EH (cell line): ENCODE measurements at places on chromosomes 11 and 22.

DNA sequence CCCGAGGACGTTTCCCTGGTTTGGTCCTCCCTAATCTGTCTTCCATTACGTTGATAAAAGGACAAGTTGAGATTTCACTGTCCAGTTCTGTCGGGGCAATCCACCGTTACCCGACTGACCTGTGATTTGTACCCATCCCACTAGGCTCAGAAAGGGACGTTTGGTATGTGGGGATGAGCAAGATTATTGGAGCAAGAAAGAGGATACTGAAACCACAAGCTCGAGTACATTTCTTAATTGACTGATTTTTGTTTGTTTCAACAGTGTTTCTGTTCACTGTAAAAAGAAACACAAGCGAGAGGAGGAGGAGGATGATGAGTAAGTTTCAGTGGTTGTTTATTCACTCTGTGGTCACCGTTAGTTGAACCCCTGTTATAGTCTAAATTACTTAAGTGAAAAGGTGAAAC is 969 bp downstream of the CCDC117 start:
- DNase-seq: no peak

DNA sequence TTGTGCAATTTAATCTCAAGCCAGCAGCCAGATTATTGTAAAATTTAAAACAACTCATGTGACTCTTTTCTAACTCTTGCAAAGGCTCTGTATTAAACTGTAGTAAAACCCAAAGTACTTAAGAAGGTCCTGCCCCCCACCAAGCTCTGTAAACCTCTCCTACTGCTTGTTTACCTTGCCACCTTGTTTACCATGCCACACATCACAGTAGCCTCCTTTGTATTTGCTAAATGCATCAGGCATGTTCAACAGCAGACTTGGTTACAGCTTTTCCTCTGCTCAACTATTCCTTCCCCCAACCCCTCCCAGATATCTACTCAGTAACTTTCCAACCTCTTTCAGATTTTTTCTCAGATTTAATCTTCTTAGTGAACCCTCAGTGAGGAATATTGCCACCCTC is 861.6 kb downstream of the METTL15 start:
- no peak for DNase-seq

DNA sequence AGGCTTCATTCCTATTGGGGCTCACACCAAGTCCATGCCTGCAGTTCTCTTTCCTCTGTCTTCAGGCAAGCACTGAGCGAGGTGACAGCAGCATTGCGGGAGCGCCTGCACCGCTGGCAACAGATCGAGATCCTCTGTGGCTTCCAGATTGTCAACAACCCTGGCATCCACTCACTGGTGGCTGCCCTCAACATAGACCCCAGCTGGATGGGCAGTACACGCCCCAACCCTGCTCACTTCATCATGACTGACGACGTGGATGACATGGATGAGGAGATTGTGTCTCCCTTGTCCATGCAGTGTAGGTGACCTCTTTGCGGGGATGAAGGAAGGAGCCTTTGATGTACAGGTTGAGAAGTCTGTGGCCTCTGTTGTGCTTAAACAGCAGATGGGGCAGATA is 11.4 kb upstream of the RRM1 start:
- no peak for DNase-seq

DNA sequence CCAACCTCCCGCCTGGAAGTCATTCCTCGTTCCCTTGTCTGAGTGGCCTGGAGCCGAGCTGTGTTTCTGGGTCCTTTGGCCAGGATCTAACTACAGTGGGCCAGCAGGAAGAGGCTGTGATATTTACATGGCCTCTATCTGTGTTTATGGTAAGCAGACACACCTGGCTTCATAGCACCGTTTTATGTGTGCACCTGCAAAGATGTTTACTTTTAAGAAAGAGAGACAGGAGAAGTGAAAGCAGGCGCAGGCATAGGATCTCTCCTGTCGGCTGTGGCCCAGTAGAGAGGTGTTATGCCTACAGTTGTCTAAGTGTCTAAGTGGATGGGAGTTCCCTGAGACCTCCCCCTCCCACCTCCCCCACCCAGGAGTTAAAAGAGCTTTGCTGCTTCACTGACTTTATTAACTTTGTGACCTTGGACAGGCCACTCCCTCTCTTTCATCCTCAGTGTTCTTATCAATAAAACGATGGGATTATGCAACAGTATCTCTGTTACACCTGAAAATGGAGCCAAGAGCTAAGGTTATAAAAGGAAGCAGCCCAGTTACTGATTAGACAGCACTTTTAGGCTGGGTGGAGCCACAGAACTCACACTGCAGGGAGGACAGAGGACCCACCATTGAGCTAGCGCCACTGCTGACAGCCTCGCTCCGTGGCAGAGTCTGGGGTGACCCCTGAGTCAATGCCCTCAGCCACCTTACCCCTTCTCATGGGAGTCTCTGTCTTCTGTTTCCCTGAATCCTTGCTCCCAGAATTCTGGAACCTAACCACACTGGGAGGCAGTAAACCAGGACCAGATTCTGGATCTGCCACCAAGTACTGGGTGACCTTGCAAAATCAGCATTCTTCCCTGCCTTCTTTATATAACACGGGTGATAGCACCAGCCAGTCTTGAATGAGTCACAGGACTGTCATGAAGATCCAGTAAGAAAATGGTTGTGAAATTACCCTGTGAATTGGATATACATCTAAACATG is 22.0 kb downstream of the ST14 start:
- peak; percentile 81 for DNase-seq

DNA sequence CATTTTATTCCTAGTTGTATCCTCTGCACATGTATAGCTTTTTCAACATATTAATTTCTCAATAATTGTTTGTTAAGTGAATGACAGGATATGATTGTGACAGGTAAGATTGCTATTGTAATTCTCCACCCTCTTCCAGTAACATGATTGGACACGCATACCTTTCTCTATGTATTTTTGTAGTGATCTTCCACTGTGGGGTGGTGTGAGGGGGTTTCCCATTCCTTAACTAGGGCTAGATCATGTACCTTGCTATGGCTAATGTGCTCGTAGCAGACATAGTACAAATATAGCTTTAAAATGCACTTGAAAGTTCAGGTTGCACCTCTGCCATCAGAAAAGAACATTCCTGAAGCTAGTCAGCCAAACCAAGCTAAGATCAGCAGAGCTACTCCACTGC is 2392.8 kb upstream of the RAG2 start:
- DNase-seq: no peak

GRCh38 chr11:271319-271715 is 6.9 kb upstream of the NLRP6 start:
- no peak for DNase-seq

DNA sequence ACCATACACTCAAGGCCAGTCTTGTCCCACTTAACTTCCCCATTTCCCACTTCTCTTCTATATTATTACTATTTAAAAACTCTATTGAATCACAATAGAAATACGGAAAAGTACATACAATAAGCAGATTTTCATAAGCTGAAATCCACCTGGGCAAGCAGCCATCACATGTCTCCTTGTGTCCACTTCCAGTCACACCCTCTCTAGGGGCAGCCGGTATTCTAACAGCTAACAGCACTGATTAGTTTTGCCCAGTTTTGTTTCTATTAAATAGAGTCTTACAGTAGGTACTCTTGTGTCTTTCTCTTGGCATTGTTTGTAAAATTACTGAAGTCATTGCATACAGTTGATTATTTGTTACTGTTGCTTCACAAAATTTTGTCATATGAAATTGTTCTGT is 37.8 kb downstream of the PPP6R3 start:
- DNase-seq: no peak

DNA sequence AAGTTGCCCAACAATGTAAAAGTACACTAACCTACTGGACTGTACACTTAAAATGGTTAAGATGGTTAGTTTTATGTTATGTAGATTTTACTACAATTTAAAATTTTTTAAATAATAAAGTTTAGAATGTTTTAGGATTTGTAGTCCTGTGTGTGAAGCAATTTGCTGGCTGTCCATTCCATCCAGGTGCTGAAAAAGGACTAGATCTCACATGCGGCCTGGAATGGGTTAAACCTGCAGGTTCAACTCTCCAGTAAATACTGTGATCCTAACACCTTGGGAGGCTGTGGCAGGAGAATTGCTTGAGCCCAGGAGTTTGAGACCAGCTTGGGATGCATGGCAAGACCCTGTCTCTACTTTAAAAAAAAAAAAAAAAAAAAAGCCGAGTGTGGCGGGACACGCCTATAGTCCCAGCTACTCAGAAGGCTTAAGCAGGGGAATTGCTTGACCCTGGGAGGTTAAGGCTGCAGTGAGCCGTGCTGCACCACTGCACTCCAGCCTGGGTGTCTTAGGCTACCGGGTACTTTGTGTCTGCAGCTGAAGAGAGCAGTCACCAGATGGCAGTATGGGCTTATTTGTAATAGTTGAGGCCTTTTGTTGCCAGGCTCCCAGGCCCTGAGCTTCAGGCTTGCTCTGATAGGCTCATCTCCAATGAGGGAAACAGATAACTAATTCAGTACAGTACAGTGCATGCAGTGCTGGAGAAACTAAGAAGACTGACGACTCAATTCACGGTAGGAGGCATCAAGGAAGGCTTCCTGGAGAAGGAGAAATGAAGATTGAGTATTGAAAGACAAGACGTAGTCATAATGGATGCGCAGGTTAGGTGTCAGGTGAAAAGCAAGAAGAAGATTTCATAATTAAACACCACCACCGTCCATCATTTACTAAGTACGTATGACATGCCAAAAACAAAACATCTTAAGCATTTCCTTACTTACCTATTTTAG is 64.7 kb upstream of the ASPHD2 start:
- DNase-seq: peak; percentile 84

- DNase-seq: peak; percentile 54
Measured at GRCh38 chr22:17785185-17786184, 11.2 kb upstream of the BID start.

DNA sequence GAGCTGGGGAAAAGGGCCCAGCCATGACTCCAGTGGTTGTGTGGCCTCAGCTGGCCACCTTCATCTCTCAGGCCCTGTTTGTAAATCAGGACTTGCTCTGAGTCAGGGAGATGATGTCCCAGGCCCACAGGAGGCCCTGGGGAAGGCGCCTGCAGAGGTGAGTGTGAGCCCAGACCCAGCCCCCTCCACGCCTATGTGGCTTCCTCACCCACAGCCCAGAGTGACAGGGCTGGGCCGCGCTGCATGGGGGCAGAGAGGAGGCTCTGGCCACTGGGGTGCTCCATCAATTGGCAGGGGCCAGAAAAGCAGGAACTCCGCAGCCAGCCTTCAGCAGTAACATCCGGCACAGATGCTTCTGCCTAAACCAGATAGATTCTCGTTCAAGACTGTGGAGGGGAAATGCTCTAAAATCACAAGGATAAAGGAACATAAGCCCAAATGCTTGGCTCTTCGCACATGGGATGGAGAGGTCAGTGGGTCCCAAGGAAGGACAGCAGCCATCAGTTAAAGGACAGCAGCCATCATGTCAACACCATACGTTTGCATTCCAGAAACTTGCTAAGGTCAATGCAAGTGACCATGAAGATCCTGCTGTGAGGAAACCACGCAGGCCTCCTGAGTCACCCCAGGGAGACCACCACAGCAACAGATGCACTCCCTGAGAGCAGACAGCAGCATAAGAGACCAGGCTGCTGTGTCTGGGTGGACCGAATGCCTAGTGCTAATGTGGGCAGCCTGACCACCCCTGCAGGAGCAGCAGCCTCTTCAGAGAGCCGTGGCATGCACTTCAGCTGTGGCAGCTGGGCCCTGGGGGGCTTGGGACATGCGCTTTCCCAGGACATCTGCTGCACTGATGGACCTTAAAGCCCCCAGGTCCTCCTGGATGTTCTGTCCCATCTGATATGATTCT is 28.3 kb downstream of the OSBPL5 start:
- DNase-seq: peak; percentile 28

DNA sequence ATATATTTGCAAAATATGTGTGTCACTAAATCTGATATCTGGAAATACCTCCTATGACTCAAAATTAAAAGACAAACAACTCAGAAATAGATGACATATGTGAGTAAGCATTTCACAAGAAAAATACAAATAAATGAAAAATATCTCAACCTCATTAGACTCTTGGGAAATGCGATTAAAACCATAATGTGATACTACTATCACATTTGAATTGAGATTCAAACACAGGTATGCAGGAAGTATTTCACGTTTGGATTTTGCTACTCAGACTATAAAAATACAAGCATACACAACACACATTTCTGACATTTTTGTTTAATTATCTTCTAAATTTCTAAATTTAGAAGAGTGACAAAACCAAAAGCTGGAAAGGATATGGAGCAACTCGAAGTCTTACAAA is 811.9 kb upstream of the LRRC4C start:
- DNase-seq: peak; percentile 55

DNA sequence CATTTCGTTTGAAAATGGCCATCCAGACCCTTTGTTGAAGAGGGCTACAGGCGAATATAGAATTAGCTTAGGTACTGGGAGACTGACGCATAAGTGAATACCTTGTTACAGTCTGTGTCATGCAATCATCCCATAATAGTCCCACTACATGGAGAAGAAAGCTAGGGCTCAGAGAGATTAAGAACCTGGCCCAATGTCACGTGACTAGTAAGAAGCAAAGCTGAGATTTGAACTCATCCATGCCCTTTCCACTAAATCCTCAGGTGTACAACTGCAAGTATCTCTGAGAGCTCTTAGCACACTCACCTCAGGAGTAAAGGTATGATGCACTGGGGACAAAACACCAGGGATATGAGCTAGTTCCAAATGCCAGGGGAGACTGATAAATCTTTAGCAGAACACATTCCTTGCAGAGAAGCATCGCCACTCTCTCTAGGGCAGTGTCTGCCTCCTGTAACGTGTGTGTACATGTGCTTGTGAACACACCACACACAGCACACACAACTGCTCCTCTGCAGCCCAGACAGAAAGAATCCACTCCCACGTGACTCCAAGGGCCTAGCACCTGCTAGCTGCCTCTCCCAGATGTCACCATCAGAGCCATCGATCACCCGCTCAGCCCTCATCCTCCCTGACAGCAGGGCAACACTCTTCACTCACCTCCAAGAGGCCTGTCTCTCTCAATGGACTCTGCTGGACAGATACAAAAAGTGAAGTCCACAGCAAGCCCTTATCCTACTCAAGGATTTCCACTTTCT is 402.8 kb downstream of the NXPE2 start:
- no peak for DNase-seq

DNA sequence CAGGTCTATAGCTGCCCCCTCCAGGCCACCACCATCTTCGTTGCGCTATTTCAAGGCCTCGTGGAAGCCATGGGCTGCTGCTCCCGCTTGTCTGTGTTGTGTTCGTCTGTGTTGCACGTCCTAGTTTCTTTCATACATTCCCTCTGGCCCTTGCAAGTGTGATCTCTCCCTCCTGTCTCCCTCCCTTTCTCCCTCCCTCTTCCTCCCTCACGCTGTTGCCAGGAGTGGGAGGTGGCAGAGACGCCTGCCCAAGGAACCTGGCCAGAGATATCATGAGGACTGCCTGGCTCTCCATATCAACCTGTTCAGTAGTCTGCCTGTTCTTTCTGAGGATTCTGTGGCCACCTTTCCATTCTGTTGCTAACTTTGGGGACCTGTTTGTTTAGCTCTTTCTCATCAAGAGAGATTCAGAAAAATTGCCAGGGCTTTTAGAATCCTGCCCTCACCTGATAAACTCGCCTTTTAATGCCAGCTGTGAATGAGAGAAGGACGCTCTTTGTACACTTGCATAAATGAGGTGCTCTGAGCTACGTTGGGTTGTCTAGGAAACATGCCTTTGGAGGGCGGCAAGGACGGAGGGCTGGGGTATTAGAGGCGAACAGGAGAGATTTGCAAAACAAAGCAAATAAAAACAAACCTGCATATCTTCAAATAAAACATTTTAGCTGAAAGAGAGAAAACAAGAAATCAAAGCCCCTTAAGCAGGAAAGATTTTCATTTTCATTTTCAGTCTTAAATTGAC is 185.2 kb downstream of the TBC1D22A start:
- DNase-seq: no peak
